Activated CD4-positive, alpha-beta T cell treated with anti-CD3 and anti-CD28 coated beads for 36 hours (primary cell): ENCODE measurements at places on chromosomes 16 and 17.

- DNase-seq = no peak
These were observed 7.4 kb downstream of the ASGR2 start for GRCh38 chr17:7107012-7107754.

- DNase-seq = no peak
These were observed 39.4 kb upstream of the CDH5 start for GRCh38 chr16:66326991-66327513.

DNA sequence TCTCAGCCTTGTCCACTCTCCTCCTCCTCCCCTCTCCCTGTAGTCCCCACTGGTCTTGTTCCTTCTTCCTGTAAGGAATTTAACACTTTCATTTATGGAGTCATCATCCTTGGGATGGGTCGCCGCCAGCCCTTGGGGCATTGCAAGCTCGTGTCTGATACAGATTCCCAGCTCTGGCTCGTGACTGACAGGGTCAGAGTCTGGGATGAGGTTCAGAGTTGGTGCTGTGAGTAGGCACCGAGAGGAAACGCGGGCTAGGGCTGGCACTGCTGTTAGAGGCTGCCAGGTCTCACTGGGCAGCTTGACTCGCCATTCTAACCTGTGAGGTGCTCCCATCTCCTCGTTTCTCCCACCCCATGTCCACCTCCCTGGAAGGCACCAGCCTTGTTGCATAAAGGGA lies 407.0 kb downstream of the SOX9 start:
- DNase-seq = no peak

GRCh38 chr17:6523809-6524355 lies 32.5 kb downstream of the PITPNM3 start:
- DNase-seq = no peak

DNA sequence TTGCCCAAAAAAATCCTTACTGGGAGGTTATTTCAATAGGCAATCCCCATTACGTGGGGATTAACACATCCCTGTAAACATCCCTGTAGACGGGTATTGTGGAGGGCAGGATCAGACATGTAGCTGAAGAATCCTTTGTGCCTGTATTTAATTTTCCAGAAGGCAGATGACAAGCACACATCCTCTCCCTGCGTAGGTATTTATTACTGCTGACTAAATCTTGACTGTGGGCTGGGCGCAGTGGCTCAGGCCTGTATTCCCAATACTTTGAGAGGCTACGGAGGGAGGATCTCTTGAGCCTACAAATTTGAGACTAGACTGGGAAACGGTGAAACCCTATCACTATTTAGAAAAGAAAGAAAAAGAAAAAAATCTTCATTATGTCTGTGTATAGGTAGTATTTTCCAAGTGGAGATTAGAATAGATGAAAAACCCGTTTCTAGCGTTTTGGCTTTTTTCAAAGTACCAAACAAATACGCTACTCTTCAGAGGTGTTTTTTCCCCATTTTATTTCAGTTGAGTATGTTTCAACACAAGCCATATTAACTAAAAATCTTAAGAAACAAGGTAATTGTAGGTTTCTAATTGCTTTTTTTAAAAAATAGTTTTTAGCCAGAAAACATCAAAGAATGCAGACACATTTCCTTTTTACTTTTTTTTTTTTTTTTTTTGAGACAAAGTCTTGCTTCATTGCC lies 1.5 kb upstream of the MARF1 start:
- DNase-seq = no peak

GRCh38 chr17:38447502-38448085 lies 19.3 kb downstream of the ARHGAP23 start:
- DNase-seq = no peak

DNA sequence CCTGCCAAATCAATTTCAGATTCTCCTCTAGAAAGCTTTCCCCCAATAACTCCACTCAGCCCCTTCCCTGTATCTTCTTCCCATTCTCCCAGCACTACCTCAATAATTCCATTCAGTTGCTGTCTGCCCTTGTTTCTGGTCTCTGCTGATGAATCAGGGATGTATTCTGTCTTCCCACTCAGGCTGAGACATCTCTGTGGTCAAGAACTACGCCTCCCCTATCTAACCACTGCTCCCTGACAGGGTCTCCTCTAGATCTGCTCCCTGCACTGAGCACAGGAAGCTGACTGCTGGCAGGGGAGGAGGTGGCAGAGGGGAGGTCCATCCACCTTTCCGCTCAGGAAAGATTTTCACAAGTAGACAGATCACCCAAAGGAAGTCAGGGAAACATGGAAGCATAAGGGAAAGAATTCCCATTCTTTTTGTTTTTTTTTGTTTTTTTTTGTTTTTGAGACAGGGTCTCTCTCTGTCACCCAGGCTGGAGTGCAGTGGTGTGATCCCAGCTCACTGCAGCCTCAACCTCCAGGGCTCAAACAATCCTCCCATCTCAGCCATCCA lies 16.9 kb upstream of the SP2 start:
- DNase-seq = no peak

- DNase-seq = no peak
These were observed 10.1 kb downstream of the MPO start for GRCh38 chr17:58270476-58271215.
